MM.1S (cell line): ENCODE measurements at places on chromosomes 2 and 18.

DNA sequence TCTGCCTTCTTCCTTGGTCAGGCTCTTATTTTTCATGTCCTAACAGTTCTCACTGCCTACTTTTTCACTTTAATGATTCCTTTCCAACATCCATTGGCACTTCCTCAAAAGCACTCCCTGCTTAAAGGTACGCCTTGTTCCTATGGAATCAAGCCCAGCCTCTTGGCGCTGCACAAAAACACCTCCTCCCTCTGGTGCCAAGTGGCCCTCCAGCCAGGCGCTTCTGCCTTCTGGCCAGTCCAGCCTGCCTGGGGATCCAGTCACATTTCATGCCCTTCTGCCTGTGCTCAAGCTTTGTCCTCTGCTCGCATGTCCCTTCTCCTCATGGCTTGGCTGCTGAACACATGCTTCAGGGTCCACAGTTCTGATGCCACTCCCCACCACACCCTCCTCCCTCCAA, 6.3 kb downstream of the TPRKB start:
- no peak for DNase-seq

- DNase-seq = no peak
These were observed at the start of gene ACADL for GRCh38 chr2:210224941-210225672. TSS of gene ACADL (minus strand) at chr2:210225447. CDS start at chr2:210225263, 184 bp downstream.

- DNase-seq = no peak
These were observed 143.5 kb upstream of the LMAN1 start for GRCh38 chr18:59502274-59503175.

DNA sequence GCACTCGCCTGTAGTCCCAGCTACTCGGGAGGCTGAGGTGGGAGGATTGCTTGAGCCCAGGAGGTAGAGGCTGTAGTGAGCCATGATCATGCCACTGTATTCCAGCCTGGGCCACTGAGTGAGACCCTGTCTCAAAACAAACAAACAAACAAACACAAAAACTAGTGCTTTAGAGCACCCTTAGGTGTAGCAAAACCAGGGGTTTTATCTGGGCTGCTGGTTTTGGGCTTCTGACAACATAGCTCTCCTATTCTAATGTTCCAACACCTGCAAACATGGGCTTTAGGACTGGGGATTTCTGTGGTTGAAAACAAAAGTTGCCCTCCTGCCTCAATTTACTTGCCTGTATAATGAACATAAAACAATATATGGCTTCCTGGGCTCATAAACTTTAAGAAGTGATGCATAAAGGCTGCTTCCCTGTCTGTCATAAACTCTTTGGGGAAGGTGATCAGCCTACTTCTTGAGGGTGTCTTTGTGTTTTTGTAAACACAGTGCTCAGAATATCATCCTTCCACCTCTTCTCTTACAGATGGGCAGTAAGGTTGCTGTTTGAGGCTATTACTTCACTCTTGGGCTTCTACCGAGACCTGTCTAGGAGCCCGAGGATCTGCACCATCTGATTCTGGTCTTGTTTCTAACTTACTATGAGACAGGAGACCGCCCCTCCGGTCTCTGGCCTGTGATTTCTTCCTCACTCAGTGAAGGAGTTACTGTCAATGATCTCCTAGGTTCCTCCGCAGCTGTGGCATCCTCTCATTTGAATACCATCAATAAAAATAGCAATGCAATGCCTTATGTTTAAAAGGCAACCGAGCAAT, 246.5 kb downstream of the MYCN start:
- DNase-seq = no peak

DNA sequence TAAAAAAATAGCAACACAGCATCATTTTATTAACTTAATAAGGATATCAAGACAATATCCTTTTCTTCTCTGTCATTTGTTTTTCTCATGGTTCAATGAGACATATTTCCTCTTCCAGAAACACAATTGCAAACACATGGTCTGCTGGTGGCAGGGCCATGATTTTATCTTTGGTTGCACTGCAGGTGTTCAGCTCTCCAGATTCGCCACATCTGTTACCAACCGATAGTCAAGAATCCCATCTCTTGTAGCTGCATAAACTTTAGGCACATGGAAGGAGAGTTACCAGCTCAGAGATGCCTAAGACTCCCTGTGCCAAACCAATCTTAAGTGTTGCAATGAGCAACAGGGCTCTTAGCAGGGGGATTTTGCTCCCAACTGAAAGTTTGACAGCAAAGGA, 1303.2 kb upstream of the CELF4 start:
- DNase-seq = no peak

- DNase-seq = no peak
These were observed 97.8 kb downstream of the CSRNP3 start for GRCh38 chr2:165567273-165567672.

DNA sequence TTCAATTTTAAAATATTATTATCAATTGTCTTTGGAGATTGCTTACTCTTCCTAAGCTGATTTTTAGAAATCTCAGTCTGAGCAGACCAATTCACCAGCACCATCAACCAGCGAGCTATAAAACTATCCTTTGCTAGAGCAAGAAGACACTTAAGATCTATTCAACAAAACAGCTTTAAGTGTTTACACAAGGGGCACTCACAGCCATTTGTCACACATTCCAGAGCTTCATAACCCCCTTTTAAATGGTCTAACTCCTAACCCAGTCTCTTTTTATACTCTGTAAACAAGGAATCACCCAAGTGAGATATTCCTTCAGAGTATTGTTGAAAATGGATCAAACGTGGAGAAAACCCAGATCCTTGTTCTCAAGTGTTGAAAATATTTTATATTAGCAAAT, 1294.1 kb upstream of the CHAC2 start:
- DNase-seq = no peak

GRCh38 chr2:185127412-185127811, 529.1 kb downstream of the ZNF804A start:
- DNase-seq = no peak

GRCh38 chr18:5287854-5288253, 7.7 kb downstream of the ZBTB14 start:
- DNase-seq = no peak

- DNase-seq = peak; percentile 66
These were observed 78.8 kb upstream of the ATP8B1 start for GRCh38 chr18:57881818-57882413.

GRCh38 chr2:149528983-149529382, 58.6 kb downstream of the MMADHC start:
- DNase-seq = no peak

- DNase-seq = no peak
These were observed 156.0 kb upstream of the L3MBTL4 start for GRCh38 chr18:6570581-6571238.

- DNase-seq = no peak
These were observed 32.9 kb downstream of the CENPO start for GRCh38 chr2:24825883-24826772.

DNA sequence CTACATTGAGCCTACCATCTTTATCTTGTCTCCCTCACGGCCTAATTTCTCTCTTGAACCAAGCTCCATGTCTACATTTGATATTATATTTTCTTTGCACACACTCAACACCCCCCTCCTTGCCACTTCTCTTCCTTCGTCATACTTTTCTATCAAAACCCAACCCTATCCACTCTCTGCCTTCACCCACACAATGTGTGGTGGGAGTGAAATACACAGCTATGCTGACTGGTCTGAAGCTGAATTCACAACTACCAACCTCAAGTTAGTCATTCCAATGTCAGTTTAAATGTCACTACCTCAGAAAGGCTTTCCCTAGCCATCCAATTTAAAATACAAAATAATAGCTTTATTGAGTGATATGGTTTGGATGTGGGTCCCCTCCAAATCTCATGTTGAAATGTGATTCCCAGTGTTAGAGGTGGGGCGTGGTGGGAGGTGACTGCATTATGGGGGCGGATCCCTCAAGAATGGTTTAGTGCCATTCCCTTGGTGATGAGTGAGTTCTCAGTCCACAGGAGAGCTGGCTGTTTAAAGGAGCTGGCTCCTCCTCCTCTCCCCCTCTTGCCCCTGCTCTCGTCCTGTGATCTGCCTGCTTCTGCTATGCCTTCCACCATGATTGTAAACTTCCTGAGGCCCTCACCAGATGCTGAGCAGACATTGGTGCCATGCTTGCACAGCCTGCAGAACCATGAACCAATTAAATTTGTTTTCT, 112.1 kb downstream of the DTNB start:
- no peak for DNase-seq

GRCh38 chr2:212536817-212537725, 1.5 kb downstream of the ERBB4 start:
- no peak for DNase-seq

GRCh38 chr2:118971245-118972122, 29.5 kb downstream of the MARCO start:
- no peak for DNase-seq

GRCh38 chr2:207801259-207801658, 31.6 kb upstream of the FZD5 start:
- no peak for DNase-seq

GRCh38 chr2:15813481-15814266, 126.7 kb upstream of the MYCN start:
- no peak for DNase-seq

- DNase-seq = no peak
These were observed 132.8 kb upstream of the GALNT5 start for GRCh38 chr2:157124731-157125130.

DNA sequence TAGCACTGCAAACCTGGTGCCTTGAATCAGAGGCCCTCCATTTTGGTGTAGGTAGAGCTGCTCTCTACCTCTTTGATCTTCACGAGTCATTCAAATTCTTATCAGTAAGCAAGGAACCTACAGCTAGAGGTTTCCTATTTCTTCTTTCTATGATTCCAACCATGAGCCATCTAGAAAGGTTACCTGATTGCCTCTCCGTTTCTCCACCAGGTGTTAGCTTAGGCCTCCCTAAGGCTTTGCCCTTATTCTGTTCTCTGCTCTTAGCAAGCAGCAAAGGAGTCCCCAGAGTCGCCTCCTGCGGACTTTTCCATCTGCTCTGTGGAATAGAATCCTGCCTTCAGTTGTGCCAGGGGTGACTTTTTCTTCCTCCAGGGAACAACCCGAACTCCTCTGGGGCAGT, 173.6 kb downstream of the GRB14 start:
- DNase-seq = no peak

DNA sequence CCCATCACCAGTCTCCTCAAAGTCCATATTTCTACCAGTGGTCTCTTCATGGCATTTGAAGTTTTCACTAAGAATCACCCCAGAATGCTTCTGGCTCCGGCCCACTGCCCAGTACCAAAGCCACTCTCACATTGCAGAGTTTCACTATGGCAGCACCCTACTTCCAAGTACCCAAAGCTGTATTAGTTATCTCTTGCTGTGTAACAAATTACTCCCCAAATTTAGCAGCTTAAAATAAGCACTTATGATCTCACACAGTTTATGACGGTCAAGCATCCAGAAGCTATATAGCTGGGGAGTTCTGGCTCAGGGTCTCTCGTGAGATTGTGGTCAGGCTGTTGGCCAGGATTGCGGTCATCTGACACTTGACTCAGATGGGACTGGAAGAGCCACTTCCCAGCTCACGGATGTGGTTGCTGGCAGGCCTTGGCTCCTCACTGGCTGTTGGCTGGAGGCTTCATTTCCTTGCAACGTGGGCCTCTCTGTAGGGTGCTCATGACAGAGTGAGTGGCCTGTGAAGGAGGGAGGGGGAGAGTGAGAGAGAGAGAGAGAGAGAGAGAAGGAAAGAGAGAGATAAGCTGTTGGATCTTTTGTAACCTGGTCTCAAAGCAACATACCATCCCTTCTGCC, 189.5 kb downstream of the CTIF start:
- DNase-seq = no peak

DNA sequence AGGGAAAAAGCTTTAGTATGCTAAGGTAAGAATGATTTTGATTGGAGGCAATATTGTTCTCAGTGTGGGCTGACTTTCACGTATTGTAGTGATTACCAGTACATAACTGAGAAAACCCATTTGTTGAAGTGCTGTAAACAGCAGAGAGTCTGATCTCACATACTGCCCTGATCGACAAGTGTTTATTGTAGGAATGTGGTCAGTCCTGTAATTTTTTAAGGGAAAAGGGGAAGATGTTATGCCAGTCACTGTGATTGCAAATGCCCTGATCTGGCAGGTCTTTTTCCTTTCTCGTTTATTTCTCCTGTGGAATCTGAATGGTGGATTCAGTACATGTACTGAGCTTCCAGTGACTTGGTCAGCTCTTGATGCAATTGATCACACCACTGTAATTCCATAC, 11.5 kb downstream of the SPATS2L start:
- DNase-seq = no peak

DNA sequence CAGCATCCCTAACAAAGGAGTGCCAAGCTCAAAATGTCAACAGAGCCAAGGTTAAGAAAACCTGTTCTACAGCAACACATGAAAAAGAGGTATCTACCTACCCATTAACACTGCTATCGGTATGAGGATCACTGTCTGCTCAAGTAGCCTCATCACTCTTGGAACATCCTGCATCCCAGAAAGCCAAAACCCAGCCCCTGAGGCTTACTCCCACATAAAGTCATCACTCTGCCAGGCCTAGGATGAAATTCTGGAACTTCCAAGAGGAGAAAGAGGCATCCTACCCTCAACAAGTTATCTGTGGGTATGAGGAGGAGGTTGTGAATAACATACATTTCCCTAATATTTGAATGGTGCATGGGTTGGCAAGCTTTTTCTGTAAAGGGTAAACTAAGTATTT, 25.5 kb downstream of the CDH2 start:
- no peak for DNase-seq

GRCh38 chr2:234694244-234695013, 197.5 kb upstream of the ARL4C start:
- DNase-seq = no peak
